ENCODE measurements at places on chromosomes 7 and 10.

GRCh38 chr7:32658034-32658433 is 162.7 kb downstream of the AVL9 start:
- no peak for DNase-seq

- DNase-seq: no peak
Observed at GRCh38 chr7:17937506-17938120, 2.7 kb downstream of the SNX13 start.

DNA sequence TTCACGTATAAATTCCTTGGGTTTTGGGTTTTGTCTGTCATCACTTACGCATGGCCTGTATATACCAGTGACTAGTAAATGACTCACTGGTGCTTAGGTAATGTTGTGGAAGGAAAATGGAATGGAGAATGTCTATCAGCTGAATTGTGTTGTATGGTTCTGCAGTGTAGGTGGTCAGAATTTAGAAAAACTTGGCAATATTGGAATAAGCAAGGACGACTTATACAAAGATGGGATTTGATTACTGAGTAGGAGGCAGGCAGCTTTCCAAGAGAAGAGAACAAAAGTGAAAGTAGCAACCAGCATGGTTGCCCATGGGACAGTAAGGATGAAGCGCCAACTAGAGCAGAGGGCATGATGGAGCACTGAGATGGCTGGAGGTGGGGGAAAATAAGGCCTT is 168.6 kb upstream of the CSTF2T start:
- DNase-seq: no peak

DNA sequence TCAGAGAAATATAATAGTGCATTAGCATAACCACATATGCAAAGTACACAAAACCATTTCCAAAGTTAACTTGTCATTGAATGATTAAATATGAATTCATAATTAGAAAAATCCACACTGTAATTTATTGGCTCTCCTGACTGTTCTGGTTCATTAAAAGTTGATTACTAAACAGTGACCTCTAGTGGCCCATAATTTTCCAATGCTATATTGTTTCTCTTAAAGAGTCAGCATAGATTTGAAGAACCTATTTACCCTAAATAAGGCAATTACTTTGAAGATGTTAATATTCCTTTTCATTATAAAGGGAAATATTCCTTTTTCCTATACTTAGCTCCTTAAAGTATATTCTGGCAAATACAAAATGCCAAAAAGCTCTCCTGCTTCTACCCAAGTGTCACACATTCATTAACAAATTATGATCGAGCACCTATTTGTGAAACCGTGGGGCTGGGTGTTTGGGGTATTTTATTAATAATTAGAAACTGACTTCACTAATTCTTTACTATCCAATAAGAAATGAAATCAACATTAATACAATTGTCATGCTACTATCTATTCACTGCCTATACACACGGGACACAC is 86.2 kb downstream of the HIBADH start:
- peak; percentile 13 for DNase-seq

GRCh38 chr10:111109501-111110242 is 32.8 kb downstream of the ADRA2A start:
- DNase-seq: no peak

DNA sequence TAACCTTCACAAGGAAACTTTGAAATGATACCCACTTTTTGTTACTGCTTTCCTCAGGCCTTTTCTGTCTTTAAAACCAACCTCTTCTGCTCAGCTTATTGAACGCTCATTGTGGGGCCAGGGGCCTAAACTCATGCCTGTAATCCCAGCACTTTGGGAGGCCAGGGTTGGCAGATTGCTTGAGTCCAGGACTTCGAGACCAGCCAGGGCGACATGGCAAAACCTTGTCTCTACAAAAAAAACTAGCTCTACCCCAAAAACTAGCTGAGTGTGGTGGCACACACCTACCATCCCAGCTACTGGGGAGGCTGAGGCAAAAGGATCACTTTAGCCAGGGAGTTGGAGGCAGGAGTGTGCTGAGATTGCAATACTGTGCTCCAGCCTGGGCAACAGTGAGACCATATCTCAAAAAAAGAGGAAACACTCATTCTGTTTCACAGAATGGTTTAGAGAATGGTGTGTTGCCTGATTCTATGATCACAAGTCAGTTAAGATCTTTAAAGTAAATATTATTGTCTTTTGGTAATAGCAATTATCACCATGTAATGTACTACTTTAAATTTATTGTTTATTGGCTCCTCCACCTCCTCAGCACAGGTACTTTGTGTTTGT is 51.1 kb downstream of the KCTD7 start:
- DNase-seq: no peak

GRCh38 chr7:8143151-8143874 is 118.7 kb downstream of the ICA1 start:
- DNase-seq: no peak

DNA sequence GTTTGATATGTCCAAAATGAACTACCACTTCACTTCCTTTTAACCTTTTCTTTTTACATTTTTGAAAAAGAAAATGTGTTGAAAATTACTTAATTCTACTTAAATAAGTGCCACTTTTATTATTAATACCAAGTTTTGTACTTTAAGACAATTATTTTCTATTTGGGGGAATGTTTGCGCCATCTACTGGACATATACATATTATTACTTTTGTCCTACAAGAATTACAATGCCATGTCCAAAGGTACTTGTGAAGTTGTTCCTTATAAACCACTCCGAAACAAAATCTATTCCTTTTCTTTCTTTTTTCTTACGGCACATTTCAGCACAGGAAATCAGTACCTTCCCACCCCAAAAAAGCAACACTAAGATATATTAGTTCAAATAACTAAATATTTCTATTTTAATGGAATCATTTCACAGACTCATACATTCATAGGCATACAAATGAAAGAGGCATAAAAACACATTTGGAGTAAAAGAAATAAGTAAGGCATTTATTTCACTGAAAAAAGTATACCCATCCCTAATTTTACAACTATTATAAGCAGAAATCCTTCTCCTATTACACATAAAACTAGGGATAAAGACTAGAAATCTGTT is 169.9 kb downstream of the RNF133 start:
- no peak for DNase-seq

DNA sequence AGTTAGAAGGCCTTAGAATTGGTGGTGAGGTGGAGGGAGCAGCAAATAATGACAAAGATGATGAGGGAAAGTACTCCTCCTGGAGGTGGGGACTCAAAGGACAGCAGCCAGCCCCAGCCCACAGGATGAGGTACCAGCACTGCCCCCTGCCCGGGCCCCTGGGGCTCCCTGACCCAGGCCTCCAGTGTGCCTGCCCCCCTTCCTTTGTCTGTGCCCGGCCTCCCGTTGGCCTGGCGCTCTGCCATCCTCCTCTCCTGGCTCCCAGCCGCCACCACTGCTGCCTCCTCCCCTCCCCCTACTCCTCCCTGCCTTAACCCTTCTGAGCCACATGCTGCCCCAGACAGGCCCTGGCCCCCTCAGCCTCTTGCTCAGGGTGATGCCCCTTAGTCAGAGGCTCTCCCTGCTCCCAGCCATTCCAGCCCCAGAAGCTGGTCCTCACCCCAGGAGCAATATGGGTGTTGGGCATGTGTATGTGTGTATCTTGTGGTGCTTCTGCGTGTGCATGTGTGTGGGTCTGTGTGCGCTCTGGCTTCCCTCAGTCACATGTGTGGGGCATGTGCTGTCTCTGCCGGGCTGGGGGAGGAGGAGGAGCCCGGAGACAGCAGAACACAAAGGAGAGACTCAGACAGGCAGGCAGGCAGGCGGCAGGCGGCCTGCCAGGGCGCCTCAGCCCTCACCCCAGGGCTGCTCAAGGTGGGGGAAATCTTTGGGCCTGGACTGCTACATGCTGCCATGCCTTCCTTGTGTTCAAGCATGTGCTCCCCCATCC is 2.6 kb downstream of the LDB1 start:
- peak; percentile 42 for DNase-seq

DNA sequence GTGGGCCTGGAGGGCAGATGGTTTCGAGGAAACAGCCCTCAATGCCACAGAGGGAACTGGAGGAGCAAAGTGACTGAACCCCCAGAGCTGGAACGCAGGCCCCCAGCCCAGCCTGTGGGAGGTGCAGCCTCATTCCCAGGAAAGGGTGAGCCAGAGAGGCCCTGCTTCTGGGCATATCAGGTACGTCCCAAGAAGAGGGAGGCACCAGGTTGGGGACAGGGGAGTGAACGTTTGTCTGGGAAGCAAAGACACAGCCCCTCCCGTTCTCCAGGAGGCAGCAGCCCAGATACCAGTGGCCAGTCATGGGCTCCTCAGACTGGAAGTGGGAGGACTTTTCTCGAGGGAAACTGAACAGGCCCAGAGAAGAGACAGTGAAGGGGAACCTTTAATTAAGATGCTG is 74.3 kb upstream of the RET start:
- DNase-seq: no peak

Measured in endothelial cell (in vitro differentiated cells).